MCF 10A (cell line): ENCODE measurements at places on chromosomes 7 and 10.
A peak's percentile ranks its signal among the peaks of the same experiment; 100 is the strongest.

DNA sequence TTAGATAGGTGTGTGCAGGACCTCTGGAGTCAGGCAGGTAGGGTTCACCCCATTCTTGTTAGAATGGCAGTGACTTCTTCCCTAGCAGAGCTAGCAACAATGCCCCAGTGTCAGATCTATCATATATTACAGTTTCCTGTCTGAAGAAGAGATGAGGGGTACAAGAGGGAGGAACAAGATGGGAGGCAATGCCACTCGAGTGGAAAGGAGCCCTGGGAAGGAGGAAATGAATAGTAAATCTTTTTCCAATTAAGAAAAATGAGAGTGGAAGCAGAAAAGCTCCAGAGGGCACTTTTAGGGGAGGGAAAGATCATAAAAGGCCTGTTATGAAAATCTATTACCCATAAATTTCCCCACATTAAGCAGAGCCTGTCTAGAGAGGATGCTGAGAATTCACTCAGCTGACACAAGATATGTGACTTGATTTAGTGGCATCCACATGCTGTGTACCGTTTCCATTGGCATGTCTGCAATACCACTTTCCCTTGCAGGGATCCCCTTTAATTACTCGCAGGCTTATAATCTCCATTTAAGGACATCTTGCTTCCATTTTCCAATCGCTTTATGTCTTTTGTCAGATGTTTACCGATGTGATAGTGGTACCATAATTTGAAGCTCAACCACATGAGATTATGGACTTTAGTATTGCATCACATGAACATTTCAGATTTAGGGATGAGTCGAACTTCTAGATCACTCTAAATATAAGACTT, 70.0 kb upstream of the AGBL3 start:
- peaks cover 25% of the 10 kb centered on the region for H3K36me3 ChIP-seq
- H3K4me3 ChIP-seq = no peak overlapping the region
- H3K27me3 ChIP-seq = no peaks in the 10 kb centered on the region

DNA sequence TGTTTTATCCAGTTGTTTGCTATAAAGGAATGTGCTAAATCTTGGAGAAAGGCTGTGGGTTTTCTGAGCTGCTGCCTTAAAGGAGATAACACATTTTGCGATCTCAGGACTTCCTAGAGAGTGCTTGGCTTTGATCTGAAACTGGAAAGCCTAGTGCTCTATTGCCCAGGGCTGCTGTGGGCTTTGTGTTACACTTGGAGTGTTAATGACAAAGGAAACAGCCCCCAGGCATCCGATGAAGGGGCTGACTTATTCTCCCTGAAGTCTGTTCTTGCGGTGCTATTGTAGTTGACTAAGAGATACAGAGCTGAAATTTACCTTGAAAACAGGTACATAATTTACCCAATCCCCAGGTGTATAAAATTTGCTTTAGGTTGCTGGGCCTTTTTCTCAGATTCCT, 74.5 kb downstream of the SND1 start:
- peaks cover 3% of the 10 kb centered on the region for H3K4me1 ChIP-seq
- H3K36me3 ChIP-seq = peaks cover 77% of the 10 kb centered on the region
- no peaks in the 10 kb centered on the region for H3K27me3 ChIP-seq
- H3K27ac ChIP-seq = no peak overlapping the region

- no peaks in the 10 kb centered on the region for H3K36me3 ChIP-seq
- H3K27ac ChIP-seq = no peak overlapping the region
- H3K27me3 ChIP-seq = no peaks in the 10 kb centered on the region
- no peak overlapping the region for H3K4me3 ChIP-seq
- DNase-seq = no peak
Measured at GRCh38 chr10:50636618-50637579, 13.1 kb upstream of the SGMS1 start.

DNA sequence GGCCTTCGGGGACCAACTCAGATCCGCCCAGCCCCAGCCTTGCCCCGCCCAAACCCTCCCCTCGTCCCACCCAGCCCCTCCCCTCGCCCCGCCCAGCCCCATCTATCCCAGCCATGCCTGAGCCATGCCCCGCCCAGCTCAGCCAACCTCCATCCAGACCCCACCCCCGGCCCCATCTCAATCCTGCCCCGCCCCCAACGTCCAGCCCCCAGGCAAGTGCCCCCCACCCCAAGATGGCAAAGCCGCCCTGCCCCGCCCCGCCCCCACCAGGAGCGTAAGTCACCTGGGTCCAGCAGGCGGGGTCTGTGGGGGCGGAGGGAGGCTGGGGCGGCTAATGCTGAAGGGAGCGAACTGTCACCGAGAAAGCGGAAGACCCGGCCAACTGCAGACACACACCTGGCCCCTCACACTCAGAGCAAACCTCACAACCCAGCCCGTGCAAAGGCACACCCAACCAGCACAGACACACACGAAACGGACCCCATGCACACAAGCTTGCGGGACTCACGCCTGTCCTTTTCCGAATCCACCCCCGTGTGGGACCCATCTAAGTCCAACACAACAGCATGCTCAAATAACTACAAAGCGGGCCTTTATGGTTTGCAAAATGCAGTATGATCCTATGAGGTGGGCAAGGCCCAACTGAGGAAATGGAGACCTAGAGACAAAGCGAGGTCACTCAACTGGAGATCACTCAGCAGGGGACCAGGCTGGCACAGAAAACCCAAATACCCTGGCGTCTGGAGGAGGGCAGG, 11.5 kb upstream of the OGA start:
- H3K27ac ChIP-seq = peak overlapping the region; percentile 75
- H3K27me3 ChIP-seq = no peaks in the 10 kb centered on the region
- H3K4me3 ChIP-seq = peak overlapping the region; percentile 80
- H3K4me1 ChIP-seq = peaks cover 21% of the 10 kb centered on the region

DNA sequence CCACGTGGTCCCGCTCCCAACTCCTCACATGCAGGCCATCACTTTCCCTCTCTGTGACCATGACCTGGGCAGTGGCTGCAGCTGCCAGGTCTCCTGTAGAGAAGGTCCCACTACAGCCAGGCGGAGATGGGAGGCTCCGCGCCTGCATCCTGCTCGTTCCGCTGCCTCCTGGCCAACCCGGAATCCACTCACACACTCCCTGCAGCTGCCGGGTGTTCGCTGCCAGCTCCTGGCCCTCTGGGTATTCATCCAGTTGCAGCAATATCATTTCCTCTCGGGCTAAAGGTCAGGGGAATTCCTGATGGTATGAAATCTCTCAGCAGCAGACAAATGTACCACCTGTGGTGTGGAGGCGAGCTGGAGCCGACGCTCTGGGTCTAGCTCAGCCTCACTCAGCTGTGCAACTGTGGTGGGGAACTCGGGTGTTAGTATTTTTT, 65.7 kb downstream of the TLL2 start:
- no peak for DNase-seq
- no peaks in the 10 kb centered on the region for H3K36me3 ChIP-seq
- no peak overlapping the region for H3K4me3 ChIP-seq
- no peaks in the 10 kb centered on the region for H3K4me1 ChIP-seq

- no peaks in the 10 kb centered on the region for H3K27me3 ChIP-seq
- H3K27ac ChIP-seq = peak overlapping the region; percentile 27
- peaks cover 100% of the 10 kb centered on the region for H3K36me3 ChIP-seq
- no peaks in the 10 kb centered on the region for H3K4me1 ChIP-seq
Measured at GRCh38 chr7:99040104-99040958, 103.6 kb downstream of the SMURF1 start.

DNA sequence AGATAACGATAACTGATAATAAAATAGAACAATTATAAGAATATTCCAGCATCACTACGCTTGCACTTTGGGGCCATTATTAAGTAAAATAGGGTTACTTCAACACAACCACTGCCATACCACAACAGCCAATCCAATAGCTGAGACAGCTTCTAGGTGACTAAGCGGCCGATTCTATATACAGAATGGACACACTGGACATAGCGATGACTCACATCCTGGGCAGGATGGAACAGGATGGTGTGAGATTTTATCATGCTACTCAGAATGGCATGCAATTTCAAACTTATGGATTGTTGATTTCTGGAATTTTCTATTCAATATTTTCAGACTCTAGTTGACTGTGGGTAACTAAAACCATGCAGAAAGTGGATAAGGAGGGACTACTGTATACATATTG, 920.9 kb downstream of the LRMDA start:
- H3K27ac ChIP-seq = peak overlapping the region; percentile 93
- no peaks in the 10 kb centered on the region for H3K27me3 ChIP-seq
- DNase-seq = peak; percentile 94

DNA sequence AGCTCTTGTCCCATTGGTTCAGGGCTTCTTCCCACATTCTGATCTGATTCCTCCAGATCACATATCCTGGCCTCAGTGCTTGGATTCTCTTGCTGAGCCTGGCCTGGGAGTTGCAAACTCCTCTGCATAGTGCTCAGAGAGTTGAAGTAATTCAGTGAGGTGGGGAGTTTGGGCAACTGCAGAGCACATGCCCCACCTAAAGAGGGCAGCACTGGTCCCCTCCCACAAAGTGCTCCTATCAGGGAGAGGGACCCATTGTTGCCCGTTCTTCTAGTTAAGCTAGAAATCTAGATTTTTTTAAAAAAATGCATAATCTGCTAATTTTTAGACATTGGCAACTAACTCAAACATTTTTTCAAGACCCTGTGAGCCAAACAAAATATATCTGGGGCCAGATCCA, 45.1 kb downstream of the CHN2 start:
- H3K27ac ChIP-seq = no peak overlapping the region
- H3K36me3 ChIP-seq = peaks cover 6% of the 10 kb centered on the region
- DNase-seq = peak; percentile 35
- H3K4me1 ChIP-seq = peaks cover 5% of the 10 kb centered on the region

GRCh38 chr10:123165445-123166072, 11.4 kb downstream of the BUB3 start:
- no peak overlapping the region for H3K27ac ChIP-seq
- no peak overlapping the region for H3K4me3 ChIP-seq
- no peaks in the 10 kb centered on the region for H3K27me3 ChIP-seq
- no peak for DNase-seq

DNA sequence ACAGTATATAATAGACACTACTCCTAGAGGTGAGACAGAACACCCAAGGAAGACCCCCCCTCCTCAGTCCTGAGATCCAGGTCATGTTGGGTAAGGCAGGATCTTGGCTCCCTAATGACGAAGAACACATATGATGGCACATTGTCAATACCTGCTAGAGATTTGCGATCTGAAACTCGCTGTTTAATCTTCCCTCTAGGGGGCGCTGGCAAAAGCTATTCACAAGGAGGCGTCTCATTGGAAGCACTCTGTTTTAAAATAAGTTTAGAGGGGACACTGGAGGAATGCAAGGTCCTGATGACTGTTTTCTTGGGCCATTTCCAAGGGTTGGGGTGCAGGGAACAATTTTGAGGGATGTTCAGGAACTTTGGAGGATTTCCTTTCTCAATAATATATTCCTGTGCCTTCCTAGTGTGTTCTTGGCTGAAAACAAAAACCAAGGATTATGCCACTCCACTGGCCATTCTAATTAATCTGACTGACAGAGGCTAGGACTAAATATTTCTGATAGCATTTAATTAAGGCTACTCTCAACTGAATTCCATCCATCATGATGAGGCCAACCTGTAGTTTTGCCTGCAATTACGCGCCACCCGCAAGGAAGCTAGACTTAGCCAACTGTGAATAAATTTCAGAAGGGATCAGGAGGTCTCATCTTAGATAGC, 1013.8 kb upstream of the MBL2 start:
- no peak overlapping the region for H3K27ac ChIP-seq
- H3K27me3 ChIP-seq = no peaks in the 10 kb centered on the region
- H3K36me3 ChIP-seq = no peaks in the 10 kb centered on the region
- H3K4me1 ChIP-seq = peaks cover 6% of the 10 kb centered on the region
- H3K4me3 ChIP-seq = no peak overlapping the region

DNA sequence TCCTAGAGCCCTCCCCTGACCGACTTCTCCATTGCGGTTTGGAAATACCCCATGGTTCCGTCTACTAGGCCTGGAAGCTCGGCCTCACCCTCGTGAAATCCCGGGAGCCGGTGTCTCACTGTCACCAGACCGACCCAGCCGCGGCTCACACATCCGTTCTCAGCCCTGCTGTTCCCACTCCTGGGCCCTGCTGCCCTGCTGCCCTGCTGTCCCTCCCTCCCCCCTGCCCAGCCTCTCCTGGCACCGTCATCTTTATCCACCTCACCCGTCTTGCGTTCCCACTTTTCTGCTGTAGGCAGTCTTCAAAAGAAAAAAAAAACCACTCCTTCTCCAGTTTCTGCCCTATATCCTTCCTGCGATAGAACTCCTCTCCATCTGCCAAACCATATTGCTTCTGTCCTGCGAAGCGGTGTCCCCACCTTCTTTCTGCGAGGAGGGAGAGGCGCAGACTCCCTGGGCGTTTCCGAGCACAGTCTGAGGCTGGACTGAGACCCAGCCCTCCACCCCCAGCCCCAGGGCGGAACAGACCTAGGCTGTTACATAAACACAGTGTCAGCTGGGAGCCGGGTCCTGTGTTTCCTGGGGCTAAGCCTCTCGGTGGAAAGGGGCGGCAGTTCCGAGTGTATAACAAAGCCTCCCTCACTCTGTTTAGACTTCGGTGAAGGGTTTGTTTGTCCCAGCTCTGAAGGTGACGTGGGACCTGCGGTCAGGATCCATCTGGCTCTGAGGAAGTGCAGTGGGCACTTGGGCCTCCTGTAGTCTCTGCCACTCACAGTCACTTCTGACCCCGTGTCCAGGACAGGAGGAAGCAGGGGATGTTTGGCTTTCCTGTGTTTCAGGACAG, 2.8 kb downstream of the AGAP3 start:
- H3K27me3 ChIP-seq = no peaks in the 10 kb centered on the region
- peaks cover 34% of the 10 kb centered on the region for H3K4me1 ChIP-seq
- H3K27ac ChIP-seq = peak overlapping the region; percentile 88
- peak; percentile 38 for DNase-seq

DNA sequence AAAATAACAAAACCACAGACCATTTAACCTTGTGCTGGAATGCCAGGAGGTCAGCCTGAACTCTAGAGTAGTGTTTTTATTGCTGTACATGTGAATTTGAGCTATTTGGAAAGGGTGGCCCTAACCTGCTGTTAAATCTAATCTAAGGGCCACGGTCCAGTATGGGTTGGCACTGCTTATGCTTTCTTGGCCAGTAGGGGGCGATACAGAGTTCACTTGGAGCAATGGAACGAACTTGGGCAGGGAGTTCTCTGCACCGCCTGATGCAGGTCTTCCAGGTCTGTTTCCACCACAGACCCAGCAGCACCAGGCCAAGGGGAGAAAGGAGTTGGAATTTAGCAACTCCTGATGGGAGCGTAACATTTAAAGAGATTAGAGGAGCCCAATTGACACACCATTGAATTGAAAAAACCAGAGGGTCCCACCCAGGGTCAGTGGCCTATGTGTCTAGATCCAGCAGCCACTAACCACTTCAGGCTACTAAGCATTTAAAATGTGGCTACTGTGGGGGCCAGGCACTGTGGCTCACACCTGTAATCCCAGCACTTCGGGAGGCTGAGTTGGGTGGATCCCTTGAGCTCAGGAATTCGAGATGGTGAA, 75.7 kb upstream of the EFCAB10 start:
- peak; percentile 61 for DNase-seq
- H3K27ac ChIP-seq = peak overlapping the region; percentile 70
- no peaks in the 10 kb centered on the region for H3K27me3 ChIP-seq
- no peaks in the 10 kb centered on the region for H3K4me1 ChIP-seq
